ENCODE measurements at places on chromosomes 16 and 17.

- no peak for DNase-seq
Observed at GRCh38 chr16:77660311-77660710, 62.0 kb upstream of the NUDT7 start.

DNA sequence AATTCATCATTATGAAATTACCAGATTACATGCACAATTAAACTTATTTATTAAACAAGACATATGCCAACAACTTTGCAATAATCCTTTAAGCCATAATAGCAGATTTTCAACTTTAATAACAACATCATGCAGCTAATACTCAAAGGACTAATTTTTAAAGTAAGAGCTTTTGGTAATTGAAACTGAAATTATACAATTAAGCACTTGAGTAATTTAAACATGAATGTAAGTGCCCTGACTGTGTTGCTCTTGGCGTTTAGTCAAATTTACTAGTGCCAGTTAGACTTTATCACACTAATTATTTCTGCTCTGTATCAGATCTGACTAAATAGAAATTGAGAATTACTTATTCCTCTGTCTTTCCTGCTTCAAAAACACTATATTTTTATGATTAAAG is 46.8 kb upstream of the PSMD7 start:
- DNase-seq: no peak

DNA sequence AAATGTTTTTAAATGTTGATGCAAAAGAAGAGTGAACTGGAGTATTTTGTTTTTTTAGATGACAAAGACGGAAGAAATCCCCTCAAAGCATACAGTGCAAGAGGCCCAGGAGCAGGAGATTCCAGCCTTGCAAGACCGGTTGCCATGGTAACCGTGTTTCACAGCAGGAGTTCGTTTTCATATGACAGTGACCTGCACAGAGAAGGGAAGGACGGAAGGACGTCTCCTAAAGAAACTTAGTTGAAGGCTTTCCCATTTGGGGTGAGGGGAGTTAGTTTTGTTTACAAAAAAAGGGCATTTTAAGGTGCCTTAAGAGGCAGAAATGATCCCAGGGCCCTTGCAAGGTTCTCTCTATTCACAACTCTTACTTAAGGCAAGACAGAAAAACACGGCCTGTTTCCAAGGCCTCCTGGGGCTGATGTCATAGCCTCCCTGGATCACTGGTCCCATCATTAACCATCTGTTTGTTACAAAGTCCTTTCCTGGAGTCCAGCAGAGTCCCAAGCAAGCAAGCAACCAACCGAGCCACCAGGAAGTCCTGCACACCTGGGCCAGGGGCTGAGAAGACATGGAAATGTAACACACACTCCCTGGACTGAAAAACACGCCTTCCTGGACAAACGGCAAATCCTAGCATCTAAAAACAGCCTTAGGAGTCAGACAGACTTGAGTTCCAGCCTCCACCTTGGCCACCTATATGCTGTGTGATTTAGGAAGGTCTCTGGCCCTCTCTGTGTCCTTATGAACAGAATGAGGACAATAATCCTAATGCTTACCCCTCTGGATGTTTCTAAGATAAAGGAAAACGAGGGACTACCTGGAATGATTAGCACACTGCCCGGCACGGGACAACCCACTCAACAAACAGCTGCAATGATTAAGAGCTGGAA is 30.3 kb upstream of the RPH3AL start:
- DNase-seq: peak; percentile 63

DNA sequence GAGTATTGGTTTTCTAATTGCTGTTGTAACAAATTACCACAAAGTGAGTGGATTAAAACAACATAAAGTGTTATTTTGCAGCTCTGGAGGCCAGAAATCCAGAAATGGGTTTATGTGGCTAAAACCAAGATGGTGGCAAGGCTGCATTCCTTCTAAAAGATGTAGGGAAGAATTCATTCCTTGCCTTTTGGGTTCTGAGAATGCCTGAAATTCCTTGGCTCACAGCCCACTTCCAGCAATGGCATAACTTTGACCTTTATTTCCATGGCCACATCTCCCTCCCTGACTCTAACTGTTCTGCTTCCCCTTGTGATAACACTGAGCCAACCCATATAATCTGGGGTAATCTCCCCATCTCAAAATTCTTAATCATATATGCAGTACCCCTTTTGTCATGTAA is 269.6 kb upstream of the RPL38 start:
- DNase-seq: no peak

DNA sequence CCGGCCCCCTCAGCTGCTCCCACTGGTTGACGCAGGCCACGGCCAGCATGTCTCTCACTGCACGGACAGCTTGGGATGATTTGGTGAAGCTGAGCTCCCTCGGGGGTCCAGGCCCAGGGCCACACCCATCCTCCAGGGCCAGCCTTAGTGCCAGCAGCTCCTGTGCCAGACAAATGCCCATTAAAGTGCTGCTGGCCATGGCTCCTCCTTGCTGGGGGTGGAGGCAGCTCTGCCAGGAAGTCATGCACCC is 2.5 kb downstream of the TRIM47 start:
- no peak for DNase-seq

DNA sequence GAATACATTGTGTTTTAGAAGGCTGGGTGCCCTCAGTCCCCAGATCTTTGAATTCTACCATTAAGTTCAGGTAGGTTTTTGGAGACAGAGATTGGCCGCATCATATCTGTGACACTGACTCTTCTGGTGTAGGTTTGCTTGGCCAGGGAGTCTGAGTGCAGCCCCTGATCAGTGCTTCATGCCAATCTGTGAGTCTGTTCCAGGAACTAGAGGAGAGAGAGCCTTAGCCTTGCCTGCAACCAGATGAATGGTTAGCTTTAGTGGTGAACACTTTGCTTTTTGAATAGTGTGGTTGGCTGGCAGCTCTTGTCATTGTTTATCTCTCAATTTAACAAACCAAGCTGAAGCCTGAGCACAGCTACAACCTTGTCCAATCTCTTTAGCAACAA is 87.8 kb downstream of the PLXDC1 start:
- DNase-seq: no peak

GRCh38 chr17:66444031-66444430 is 141.6 kb downstream of the PRKCA start:
- DNase-seq: no peak

GRCh38 chr16:82044585-82044911 is 9.5 kb downstream of the HSD17B2 start:
- DNase-seq: no peak

GRCh38 chr17:81406117-81406953 is 11.1 kb downstream of the BAHCC1 start:
- no peak for DNase-seq

GRCh38 chr16:88785106-88785924 is at the start of gene PIEZO1:
Gene PIEZO1, minus strand, starts transcription at chr16:88785220. Its CDS starts 256 bp downstream, at chr16:88784964.
- DNase-seq: peak; percentile 55

DNA sequence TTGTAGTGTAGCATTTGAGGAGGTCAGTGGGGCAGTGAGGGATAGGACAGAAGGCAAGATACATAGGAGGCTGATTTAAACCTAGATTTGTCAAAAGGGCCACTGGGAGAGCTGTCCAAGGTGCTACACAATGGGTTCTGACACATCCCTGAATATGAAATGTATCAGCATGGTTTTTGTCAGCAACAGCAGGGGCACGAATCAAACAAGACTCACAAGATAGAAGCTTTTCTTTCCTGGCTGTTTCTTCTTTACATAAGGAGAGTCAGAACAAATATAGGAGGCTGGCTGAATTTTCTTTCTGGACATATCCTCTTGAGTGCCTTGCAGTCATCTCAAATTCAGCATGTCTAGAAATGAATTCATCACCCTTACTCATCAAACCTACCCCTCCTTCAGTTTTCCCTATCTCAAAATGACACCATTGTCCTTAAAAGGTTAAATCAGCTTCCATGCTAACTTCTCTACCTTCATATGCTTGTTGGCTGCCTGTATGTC is 130.5 kb downstream of the NPIPB5 start:
- DNase-seq: no peak

DNA sequence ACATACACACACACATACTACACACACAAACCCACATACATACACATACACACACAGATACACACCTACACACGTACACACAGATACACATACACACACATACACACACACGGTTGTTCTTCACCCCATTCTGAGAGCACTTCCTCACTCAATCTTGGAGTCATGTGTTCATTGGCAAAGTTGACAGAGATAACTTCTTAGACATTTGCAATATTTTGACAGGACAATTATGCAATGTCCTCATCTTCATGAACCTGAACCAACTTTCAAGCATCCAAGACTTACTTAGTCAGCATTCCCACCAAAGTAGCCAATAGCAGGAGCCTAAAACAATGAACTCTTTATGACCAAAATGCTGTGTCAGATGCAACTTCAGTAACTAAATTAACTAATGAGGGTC is 77.1 kb upstream of the DNAH17 start:
- no peak for DNase-seq

DNA sequence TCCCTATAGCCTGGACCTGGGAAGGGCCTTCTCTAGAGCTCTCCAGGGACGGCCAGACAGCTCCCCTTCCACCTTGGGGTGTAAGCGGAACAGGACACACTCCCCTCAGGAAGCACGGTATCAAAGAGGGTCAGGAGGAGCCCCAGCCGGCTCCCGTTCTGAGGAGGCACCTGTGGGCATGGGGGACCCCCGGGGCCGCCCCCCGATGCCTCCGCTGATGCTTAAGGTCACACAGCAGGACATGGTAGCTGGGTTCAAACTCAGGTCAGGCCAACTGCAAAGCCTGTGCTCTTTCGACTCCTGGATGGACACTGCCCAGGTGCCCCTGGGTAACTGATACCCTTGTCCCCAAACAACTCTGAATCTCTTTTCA is 49.8 kb downstream of the CMIP start:
- DNase-seq: no peak

- DNase-seq: no peak
Observed at GRCh38 chr16:85055493-85056210, 28.1 kb downstream of the KIAA0513 start.

- no peak for DNase-seq
Observed at GRCh38 chr17:14514973-14515372, 214.1 kb downstream of the HS3ST3B1 start.

DNA sequence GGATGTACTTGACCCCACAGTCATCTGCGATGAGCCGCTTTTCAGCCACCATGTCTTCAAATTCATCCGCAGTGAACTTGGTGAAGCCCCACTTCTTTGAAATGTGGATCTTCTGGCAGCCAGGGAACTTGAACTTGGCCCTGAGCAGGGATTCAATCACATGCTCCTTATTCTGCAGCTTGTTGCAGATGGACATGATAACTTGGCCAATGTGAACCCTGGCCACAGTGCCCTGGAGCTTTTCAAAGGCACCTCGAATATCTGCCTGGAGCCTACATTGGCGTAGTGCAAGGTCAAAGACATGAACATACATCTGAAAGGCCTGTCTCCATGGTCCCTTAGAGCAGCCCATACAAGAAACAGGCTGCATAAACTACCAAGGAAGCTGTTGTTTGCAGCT is 1.8 kb upstream of the TENT4B start:
- DNase-seq: no peak

DNA sequence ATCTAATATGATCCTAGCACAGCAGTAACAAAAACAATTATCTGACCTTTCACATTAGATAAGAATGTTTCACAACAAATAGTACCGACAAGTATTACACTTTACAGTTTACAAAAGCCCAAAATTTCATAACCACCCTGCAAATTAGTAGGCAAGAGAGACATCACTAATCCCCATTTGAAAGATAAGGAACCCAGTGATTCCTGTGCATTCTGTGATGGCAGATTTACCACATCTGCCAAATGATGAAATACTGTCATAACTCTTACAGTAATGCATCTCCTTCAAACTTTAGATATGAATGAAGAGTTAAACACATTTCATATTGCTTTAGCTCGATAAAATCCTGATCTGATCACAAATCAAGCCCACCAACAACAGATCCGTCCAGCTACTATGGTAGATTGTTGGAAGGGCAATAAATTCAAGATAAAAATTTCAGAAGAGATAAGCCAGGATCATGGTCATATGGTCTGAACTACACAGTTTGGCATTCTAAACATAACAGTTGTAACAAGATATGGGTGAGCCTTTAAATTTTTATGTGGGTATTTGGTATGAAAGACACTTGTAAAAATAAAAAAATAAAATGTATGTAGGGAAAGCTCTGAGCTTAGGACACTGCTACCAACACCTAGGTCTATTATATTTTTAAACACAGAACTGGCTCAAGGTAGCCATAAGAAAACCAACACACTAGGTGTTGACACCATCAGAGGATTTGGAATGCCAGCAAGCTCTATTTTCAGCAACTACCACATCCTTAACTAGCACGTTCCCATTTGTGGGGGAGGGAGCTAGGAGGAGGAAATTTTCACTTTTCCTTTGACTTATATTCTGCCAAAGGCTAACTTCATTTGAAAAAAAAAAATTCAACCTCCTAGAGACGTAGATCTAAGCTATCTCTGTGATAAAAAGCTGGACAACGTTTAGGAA is 9.3 kb downstream of the YWHAE start:
- no peak for DNase-seq

GRCh38 chr17:49915670-49916069 is 53.3 kb upstream of the DLX4 start:
- DNase-seq: no peak

- DNase-seq: no peak
Observed at GRCh38 chr17:27356091-27356705, 62.3 kb downstream of the WSB1 start.

DNA sequence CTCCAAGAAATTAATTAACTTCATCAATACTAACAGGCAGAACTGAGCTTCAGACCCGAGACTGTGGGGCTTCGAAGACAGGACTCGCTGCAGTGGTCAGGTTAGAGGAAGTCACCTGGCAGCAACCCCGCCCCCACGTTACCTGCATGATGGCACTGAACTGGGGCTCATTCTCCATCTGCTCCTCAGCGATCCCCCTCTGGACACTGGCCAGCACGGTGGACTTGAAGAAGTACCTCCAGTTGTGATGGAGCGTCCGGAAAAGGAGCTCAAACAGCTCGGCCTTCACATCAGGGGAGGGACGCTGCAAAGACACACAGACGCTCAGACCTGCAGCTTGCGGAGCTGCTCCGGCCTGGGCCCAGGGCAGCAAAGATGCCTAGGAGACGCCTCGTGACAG is 40.9 kb upstream of the GSG1L start:
- DNase-seq: no peak

DNA sequence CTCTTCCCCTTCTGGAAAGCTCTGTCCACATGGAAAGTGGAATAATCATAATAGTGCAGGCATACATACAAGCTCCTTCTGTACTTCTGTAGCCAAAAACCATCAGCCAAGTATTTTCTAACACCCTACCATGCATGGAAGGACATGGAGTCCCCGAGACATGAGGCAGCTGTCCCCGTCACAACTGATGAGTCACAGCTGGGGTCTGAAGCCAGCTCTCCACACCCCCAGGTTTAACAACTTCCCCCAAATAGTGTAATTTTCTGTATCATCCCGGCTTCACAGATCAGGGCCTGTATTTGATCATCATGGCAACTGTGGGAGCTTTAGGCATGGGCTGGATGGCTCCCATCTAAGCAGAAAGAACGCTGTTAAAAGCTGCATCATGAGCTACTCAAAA is 16.6 kb downstream of the C16orf96 start:
- DNase-seq: no peak

- no peak for DNase-seq
Observed at GRCh38 chr17:45150911-45151809, 2.9 kb downstream of the HEXIM1 start.

All from amniotic stem cell (primary cell).